ENCODE measurements at places on chromosomes 3 and 15.

DNA sequence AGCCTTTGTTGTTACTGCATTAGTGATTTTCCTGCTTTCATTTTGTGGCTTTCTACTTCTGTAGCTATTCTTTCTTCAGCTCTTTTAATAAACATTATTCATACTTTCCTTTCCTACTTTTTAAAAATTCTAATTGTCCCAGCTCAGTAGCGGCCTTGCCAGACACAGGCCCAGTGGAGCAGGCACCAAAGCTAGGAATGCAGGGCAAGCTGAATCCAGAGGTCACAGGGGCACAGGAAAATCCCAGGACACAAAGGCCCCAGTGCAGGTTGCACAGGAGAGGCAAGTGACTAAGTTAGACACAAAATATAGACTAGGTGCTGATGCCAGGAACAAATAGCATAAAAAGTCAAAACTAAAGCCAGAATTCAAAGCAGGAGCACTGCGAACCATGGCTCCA lies 49.0 kb upstream of the CCDC80 start:
- DNase-seq, result no peak

- DNase-seq, result no peak
Measured at GRCh38 chr3:13768453-13768852, 111.4 kb downstream of the WNT7A start.

GRCh38 chr3:29099296-29099695 lies 181.6 kb upstream of the RBMS3 start:
- DNase-seq, result no peak

GRCh38 chr3:37934631-37935289 lies 55.8 kb upstream of the VILL start:
- no peak for DNase-seq

GRCh38 chr15:72852273-72852672 lies 68.7 kb upstream of the ADPGK start:
- no peak for DNase-seq

DNA sequence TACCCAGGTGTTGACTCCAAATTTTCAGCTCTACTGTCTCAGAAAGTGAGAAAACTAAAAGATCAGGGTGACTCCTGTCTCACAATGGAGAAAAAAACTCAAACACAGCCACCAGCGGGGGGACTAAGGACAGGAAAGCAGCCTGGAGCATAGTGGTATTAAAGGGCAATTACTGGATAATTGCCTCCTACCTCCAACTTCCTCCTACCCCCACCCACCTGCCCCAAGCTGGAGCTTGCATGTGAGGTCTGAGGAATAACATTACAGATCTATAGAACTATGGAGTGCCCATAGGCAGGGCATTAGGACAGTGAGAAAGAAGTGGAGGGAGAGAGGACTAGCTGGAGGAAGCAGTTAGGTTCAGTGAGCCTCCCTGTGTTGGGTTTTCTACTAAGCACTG lies 2.7 kb upstream of the PCCB start:
- no peak for DNase-seq

GRCh38 chr3:177538750-177539730 lies 341.8 kb upstream of the TBL1XR1 start:
- peak; percentile 38 for DNase-seq
